Thoracic aorta endothelial cell (primary cell): ENCODE measurements at places on chromosomes 4 and X. TPM values are rescaled to one million over a fixed set of nuclear protein-coding genes. Genes with fewer than 3 reads are reported as not detected.

Gene LAMP2
- total RNA-seq, result 163 and 192 TPM in 2 replicates

Gene ANK2
- total RNA-seq, result 1.7 and 2.1 TPM in 2 replicates

Gene DRD5
- total RNA-seq, result not detected in 2 replicates

Gene UGT2A1
- 0.50 and 0.93 TPM in 2 replicates for total RNA-seq

Gene RAB41
- not detected in 2 replicates for total RNA-seq

Gene SLC16A2
- total RNA-seq, result 1.5 and 3.2 TPM in 2 replicates

Gene PNMA6A
- total RNA-seq, result 0.40 and 0.93 TPM in 2 replicates

Gene CITED1
- total RNA-seq, result not detected in 2 replicates

Gene CT45A3
- total RNA-seq, result not detected in 2 replicates
